ENCODE measurements at places on chromosomes 13 and 19.

DNA sequence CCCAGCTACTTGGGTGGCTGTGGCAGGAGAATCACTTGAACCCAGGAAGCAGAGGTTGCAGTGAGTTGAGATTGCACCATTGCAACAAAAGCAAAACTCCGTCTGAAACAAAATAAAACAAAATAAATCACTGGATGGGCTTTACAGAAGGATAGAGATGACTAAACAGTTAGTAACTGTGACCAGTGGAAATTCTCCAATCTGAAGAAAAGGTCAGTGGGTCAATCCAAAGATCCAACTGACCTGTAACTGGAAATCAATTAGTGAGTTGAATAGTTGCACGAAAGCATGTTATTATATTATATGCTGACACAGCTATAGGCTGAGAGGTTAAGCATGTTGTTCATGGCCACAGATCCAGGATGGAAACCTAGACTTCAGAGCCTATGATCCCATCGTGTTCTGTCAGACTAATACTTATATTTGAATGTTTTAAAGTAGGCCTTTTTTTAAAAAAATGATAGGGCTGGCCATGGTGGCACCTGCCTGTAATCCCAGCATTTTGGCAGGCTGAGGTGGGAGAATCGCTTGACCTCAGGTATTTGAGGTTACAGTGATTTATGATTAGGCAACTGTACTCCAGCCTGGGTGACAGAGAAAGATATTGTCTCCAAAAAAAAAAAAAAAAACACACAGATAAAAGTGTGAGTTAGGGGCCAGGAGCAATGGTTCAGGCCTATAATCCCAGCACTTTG is 1.4 kb downstream of the ECH1 start:
- no peak for DNase-seq

- no peak for DNase-seq
Measured at GRCh38 chr13:102042746-102043145, 359.1 kb downstream of the FGF14 start.

- DNase-seq = no peak
Measured at GRCh38 chr13:90956031-90956430, 391.5 kb upstream of the MIR17HG start.

DNA sequence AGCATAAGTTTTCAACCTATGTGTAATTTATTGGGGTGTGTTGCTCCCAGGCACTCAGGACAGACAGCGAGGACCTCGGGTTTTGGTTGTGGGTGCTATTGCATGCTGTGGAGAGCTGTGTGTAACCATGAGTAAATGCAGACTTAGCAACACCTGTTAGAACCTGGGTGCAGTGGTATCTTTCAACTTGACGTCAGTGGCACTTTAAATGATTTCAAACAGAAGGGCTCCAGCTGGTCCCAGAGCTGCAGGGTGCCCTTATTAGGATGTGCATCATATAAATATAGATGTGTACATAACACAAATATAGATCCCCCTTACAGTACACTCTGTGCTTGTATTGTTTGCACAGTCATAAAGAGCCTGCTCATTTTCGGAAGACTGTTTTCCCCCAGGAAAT is 228.3 kb upstream of the IRS2 start:
- no peak for DNase-seq

- DNase-seq = peak; percentile 94
Measured at GRCh38 chr19:18292810-18293641, 11.6 kb upstream of the JUND start.

- DNase-seq = no peak
Measured at GRCh38 chr13:93343097-93343496, 116.5 kb downstream of the GPC6 start.

DNA sequence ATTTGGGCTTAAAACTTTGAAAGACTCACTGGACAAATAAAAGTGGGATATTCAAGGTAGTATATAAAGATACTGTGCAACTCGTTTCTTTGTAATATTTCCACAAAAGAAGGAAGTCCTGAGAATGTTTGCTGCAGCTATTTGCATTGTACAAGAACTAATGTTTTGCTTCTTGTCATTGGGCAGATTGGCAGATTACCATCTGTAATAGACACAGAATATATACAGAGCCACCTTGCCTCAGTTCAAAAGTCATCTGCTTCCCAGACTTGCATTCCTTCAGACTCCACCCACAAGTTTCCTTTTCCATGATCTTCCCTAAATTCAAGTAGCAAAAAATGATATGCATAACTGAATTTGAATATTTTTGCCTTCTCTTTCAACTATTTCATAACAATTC is 145.1 kb downstream of the EFNB2 start:
- DNase-seq = no peak

DNA sequence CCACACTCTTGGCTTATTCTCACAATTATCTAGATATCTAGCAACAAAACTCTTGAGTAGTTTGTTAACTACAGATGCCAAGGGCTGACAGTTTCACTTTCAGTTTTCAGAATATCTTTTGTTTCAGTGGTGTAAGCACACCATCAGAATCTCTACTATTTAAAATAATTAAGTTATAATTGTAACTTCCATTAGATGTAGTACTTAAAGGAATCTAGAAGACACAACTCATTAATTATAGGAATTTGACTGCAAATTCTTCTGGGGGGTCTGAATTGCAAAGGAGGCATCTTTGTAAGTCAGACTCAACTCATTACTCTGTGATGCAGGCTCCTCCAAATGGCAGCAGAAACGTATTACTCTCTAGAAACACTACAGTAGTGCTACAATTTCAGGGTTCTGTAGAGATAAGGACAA is 44.9 kb upstream of the USPL1 start:
- no peak for DNase-seq

DNA sequence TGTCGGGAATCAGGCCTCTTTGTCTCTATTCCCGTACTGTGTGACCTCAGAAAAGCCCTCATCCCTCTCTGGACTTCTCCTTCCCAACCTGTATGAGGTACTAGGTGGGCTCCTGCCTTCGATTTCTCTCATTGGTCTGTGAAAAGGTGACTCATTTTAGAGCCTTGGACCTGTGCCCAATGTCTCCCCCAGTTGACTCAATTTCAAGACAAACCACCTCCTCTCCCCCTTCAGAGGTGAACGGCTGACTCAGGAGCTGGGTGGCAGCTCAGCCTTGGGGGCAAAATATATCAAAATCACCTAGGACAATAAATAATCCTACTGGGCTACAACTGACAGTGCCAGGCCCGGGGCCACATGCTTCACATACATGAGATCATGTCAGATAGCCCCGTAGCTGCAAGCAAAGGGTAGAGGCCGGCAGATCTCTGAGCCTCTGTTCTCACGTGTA is 630 bp downstream of the COQ8B start:
- peak; percentile 70 for DNase-seq

DNA sequence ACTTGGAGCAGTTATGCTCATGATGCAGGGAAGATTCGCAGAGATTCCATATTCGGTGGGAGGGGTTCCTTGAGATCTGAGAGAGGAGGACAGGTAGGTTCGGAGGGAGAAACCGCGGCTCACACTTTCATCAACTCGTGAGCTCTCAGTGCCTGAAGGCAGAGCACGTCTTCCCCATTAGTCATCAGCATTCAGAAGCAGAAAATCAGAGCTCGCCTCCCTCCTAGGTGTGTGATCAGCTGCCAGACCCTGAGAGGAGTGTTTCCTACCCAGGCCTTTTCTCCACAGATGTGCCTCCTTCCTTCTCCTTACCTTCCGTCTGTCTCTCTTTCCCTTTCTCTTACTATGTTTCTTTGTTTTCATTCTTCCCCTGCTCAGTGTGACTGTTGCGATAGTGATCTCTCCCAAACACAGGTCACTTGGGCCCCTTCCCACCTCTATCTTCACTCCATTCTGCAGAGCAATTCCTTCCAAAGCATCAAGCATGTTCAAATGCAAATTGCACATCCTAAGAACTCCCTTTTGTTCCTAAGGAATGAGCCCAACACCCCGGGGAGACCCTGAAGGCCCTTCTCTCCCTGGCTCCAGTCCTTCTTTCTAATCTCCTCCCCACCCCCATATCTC is 389.5 kb downstream of the UQCRFS1 start:
- no peak for DNase-seq

- no peak for DNase-seq
Measured at GRCh38 chr19:46186101-46186716, 38.2 kb downstream of the IGFL2 start.

GRCh38 chr13:22077764-22078163 is 406.9 kb downstream of the FGF9 start:
- no peak for DNase-seq

GRCh38 chr19:718991-719512 is 10.3 kb downstream of the PALM start:
- peak; percentile 92 for DNase-seq

- no peak for DNase-seq
Measured at GRCh38 chr13:101139081-101139480, 277.2 kb downstream of the NALCN start.

GRCh38 chr13:29429286-29429900 is 166.1 kb downstream of the SLC7A1 start:
- no peak for DNase-seq

GRCh38 chr13:73952648-73953047 is 181.6 kb downstream of the KLF12 start:
- DNase-seq = no peak

DNA sequence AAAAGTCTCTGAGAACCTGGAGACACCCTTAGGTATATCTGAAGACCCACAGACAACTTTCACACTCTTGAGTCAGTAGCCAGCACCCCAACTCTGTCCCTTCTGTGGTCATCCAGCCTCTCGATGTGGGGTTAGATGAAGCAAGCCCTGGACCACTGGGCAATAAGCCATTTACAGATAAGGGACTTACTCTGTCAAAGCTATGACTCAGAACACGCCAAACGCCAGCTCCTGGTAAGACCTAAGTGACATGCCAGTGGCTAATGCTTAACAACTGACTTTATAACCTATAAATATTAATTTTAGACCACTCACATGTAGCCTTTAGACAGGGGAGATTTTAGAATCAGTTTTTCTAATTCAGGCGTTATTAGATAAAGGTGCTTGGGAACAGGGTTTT is 85.7 kb downstream of the SHISA2 start:
- no peak for DNase-seq

DNA sequence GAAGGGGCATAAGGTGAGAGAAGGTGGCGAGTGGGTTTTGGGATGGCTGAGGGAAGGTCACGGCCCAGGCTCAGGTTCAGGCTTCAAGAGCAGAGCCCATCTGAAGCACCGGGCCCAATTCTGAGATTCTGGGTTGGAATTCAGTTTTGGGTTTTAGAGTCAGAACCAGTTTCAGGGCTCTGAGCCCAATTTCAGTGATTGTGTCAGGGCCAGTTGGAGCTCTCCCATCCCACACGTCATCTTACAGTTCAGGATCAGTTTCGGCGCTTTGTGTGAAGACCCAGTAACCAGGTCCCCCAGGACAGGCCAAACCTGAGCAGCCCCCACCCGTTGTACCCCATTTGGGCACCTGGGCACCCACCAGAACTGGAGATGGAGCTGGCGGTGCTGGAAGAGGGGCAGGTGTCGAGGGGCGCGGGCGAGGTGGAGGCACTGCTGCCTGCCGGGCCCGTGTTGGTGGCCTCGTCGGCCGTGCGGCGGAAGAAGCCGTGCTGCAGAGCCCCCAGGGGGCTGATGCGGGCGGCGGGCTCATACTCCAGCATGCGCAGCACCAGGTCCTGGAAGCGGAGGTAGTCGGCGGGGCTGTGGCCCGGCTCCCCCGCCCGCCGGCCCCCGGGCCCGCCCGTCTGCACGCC is 7.5 kb downstream of the DYRK1B start:
- DNase-seq = no peak

GRCh38 chr13:23383151-23383550 is 50.4 kb downstream of the SACS start:
- DNase-seq = no peak

GRCh38 chr13:113166266-113166665 is 7.8 kb downstream of the PROZ start:
- DNase-seq = no peak

- no peak for DNase-seq
Measured at GRCh38 chr19:50838239-50838638, 4.9 kb upstream of the KLK15 start.

DNA sequence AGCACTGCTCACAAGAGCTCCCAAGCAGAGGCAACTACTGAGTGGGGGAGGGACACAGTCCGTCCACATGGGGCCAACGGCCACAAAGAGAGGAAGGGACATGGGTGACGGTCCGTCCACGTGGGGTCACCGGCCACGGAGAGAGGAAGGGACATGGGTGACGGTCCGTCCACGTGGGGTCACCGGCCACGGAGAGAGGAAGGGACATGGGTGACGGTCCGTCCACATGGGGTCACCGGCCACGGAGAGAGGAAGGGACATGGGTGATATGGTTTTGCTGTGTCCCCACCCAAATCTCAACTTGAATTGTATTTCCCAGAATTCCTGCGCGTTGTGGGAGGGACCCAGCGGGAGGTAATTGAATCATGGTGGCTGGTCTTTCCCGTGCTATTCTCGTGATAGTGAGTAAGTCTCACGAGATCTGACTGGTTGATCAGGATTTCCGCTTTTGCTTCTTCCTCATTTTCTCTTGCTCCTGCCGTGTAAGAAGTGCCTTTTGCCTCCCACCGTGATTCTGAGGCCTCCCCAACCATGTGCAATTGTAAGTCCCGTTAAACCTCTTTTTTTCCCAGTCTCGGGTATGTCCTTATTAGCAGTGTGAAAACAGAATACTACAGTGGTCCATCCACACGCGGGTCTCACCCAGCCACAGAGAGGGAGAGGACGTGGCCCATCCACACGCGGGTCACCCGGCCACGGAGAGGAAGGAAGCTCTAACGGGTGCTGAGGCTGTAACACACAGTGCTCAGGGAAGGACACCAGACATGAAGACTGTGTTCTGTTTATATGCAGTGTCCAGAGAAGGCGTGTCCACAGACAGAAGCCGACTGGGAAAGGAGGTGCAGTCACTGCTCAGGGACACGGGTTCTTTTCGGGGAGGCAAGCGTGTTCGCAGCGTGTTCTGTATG is 48.5 kb downstream of the GAS6 start:
- no peak for DNase-seq

GRCh38 chr19:18173572-18174288 is at the start of gene IFI30:
Gene IFI30 (plus strand): TSS chr19:18173813. CDS start chr19:18173842, 29 bp downstream.
- DNase-seq = peak; percentile 78

DNA sequence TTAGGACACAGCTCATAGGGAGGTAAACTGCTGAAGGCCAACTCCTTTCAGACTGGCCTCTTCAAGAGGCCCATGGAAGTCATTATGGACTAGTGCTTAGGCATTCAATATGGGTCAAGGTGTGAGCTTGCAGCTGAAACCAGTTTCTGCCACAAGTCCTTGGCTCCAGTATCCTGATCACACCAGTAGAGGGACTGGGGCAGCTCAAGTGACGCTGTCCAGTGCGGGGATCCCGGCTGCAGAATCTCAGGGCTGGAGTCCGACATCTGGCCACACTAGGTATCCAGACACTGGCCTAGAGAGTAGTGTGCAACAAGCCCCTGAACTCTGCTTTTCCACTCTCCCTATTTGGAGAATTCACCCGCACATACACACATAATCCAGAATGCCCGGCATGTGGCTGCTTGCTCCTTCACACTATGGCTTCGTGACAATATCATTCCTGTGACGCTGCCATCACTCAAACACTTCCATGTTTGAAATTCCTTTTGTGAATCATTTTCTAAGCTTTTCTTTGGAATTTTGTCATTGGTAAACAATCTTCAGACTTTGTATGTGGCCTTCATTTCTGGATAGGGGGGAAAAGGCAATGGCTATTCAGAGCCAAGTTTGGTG is 425.1 kb downstream of the EFNB2 start:
- no peak for DNase-seq

GRCh38 chr19:3459089-3459881 is 21.0 kb downstream of the SMIM24 start:
- DNase-seq = peak; percentile 96

Measured in ovary (tissue), 10 donors.